ENCODE measurements at places on chromosomes 12 and 14.

GRCh38 chr12:23356440-23356839 is 593.0 kb downstream of the SOX5 start:
- DNase-seq = no peak

DNA sequence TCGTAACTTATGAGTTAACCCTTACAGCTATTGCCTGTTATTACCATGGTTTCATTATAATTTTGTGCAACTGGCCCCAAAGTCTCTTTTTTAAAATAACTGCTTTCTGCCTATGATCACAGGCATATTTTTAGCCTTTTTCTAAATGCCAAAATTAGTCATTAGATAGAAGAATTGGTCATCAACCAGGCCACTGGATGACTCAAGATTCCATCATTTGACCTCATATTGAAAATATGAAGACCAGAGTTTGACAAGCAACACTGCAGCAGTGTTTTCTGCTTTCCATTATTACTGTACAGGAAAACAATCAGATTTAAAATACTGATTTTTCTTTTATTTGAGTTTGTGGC is 54.7 kb upstream of the OTOGL start:
- no peak for DNase-seq

- DNase-seq = no peak
Observed at GRCh38 chr14:51692646-51693045, 40.9 kb downstream of the FRMD6 start.

DNA sequence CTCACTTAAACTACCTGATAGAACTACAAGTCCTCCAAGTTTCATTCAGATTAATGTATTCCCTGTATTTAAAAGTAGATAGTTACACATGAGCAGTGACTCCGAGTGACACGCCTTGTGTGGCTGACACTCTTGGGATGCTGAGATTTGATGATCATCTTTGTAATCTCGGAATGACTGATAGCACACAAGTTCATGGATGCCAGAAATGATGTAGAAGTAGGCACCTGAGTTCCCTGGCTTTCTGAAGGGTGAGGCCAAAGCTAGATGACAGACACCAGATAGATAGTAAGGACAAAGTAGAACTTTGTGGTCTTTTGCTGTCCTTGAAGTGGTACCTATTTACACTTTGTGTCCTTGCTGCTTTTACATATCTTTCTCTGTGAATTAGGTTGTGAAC is 491.2 kb downstream of the PCNX1 start:
- DNase-seq = no peak

DNA sequence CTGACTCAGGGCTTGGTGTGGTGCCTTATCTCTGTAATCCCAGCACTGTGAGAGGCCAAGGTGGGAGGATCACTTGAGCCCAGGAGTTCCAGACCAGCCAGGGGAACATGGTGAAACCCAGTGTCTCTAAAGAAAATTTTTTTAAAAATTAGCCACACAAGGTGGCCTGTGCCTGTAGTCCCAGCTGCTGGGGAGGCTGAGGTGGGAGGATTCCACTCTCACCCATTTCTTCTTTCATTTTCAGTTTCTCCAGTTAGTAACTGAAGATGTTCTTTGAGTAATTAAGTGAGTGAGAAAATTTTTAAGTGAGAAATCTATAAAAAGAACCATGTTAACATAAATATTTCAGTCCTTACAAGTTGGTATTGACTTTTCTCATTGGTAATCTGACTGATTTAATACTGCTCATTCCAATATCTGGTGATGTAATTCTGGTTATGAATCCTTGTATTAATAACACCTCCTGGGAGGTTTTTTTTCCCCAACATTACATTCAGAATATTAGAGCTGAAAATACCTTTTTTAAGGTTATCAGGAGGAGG is 6.1 kb downstream of the METTL3 start:
- DNase-seq = no peak

GRCh38 chr14:50000380-50001150 is 107.7 kb downstream of the ARF6 start:
- no peak for DNase-seq

DNA sequence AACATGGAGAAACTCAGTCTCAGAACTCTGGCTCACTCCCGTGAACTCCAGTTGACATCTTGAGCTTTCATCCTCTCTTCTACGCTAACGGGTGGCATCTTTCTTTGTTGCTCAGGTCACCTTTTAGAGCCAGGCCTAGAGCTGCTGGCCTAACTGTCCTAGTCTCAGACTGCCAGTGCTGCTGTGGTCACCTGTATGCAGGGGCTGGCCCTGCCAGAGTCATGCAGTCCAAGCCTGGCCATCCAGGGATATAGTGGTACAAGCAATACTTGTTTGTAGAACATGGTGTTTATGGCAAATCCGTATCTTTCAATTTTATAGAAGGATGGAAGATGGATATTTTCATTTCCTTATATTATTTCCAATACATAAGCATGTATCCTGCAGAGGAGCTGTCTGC is 117.2 kb downstream of the PELI2 start:
- no peak for DNase-seq

DNA sequence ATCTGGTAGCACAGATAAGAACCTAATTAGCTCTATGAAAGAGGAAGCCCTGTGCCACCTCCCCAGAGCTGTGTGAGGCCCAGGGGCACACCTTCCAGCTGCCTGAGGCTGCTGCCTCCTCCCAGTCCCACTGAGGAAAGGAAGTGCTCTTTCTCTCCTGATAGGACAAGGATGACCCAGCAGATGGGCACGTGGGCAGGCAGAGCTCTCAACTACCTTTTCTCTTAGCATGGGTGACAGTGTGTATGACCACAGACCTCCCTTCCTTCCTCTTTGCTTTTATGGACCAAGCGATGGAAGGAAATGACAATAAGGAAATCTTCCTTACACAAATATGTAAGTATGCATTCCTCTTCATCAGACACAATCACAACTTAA is 127.6 kb upstream of the AMIGO2 start:
- DNase-seq = no peak

GRCh38 chr12:67352682-67353081 is 83.5 kb downstream of the CAND1 start:
- DNase-seq = no peak

DNA sequence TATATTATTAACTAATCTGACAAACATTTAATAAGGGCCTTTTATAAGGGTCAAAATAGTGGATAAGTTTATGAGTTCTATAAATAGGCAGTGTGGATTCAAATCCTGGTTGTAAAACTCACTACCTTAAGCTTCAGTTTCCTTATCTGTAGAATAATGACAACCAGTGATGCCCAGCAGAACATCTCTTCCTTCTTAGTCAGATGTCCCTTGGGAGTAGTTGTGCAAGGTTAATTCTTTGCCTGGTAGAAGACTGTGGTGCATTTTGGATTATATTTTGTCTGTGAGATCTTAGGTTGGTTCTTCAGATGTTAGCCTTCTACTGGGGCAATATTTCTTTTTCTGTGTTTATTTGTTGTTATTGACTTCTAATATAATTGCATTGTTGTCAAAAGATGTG is 59.5 kb downstream of the ARID2 start:
- no peak for DNase-seq

DNA sequence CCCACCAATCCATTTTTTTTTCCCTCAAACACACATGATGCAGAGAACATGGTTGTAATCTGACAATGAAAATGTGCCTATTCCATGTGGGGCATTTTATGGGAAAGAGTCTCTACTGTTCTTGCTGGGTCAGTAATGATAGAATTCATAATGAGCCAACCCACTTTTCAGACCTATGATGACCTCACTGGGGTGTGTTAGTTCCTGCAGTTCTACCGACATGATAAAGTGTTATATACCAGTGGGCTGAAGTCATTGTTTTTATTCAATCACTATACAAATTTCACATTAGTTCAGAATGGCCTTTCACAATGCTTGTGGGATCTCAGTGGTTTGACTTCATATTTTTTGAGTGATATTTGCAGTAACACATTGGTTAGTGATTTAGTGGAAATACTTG is 47.5 kb downstream of the PPFIBP1 start:
- no peak for DNase-seq

- DNase-seq = no peak
Observed at GRCh38 chr14:103931422-103931821, 3.2 kb downstream of the TDRD9 start.

DNA sequence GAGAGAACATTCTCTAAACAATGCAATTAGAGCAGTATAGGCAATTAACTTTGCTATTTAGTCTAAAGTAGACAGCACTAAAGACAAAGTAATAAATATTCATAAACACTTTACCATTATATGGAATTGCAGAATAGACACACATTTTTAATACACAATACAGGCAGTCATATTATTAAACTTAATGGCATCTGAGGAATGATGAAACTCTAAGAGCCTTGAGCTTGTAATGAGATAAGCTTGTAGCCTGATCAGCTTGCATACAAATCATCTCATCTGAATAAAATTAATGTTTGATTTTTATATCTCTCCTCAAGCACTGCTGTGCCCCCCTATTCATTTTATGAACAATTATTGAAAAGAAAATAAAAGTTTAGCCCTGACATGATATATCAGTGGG is 107.6 kb downstream of the MGAT4C start:
- no peak for DNase-seq

DNA sequence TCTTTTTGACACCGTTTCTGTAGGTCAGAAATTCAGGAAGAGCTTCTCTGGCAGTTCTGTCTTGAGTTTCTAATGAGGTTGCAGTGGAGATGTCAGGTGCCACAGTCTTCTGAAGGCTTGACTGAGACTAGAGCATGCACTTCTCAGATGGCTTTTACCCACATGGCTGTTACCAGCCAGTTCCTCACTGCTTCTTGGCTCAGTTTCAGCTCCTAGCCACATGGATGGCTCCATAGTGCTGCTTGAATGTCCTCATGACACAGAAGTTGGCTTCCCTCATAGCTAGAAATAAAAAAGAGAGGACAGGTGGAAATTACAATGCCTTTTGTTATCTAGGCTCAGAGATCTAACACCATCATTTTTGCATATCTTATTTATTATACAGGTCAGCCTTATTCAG is 38.1 kb upstream of the SLC2A13 start:
- DNase-seq = no peak

- no peak for DNase-seq
Observed at GRCh38 chr12:46556819-46557524, 184.4 kb upstream of the SLC38A2 start.

GRCh38 chr14:94771158-94771905 is 1.4 kb upstream of the GSC start:
- DNase-seq = no peak

DNA sequence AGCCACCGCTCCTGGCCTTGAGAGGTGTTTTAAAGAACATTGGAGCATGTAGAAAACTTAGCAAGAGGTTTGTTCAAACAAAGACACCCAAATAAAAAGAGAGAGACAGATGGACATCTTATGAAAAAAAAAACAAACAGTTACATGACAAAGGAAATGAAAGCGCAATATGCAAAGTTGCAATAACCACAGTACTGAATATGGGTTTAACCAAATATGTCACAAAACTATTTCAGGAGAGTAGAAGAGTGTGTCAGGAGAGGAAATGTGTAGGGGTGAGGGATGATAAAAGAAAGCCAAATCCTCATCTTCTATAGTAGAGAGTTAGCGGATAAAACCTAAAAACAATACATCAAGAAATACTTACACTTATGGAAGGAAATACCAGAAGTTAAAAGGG is 98.4 kb downstream of the GTF2A1 start:
- DNase-seq = no peak

DNA sequence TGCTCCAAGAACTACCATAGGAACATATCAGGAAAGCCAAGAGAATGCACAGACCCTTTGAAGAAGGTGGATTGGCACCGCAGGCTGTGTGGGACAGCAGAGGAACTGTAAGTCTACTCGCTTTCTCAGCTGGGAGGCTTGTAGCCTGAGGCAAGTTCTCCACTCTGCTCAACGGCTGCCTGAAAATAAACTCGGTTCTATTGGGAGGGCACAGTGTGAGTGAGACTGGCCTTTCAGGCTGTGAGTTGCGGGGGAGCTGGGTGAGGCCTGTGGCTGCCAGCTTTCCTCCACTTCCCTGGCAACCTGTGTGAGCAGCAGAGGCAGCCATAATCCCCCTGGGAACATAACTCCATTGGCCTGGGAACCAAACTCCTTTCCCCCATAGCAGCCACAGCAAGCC is 132.1 kb downstream of the ANKS1B start:
- no peak for DNase-seq

DNA sequence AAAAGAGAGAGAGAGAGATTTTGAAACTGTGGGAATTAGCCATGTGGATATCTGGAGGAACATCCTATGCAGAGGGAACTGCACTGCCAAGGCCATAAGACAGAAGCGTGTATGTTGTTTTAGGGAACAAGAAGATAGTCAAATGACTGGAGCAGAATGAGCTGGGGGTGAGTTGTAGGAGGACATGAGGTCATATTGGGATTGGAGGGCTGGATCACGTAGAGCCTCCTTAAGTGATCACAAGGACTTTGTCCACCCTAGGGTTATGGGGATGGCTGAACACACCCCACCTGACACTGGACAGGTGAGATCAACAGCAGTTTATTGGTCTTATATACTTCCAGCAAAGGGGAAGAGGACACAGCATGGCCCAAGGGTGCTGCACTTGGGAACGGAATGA is 8.2 kb upstream of the CGRRF1 start:
- DNase-seq = no peak

GRCh38 chr14:85416771-85417170 is 113.2 kb upstream of the FLRT2 start:
- no peak for DNase-seq

GRCh38 chr12:89752341-89752740 is 43.7 kb upstream of the ATP2B1 start:
- DNase-seq = no peak

DNA sequence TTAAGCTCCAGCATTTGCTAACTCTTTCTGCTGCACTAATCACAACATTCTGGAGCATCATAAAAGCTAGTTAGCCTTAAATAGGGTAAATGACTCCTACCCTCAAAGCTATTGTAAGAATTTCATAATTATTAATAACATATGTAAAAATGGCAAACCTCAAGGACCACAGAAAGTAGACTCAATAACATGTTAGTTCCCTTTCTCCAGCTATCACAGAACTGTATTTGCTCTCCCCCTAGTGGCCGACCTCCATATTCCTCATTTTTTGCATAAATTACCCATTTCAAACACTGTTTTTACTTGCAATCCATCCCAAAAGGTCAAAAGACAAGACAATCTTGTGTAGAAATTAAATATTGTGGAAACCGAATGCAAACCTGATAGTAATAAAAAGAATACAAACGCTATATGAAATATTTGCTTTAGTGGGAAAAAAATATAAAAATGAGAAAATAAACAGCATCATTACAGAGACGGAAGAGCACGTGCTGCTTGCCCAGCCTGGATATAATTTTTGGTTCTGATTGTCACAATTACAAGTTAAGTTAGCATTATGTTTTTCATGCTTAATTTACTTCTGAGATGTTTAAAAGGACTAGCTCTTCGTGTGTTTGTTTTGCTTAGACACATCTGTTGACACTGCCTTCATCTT is 97.9 kb downstream of the RERGL start:
- DNase-seq = no peak
